Hepatocyte (in vitro differentiated cells): ENCODE measurements at places on chromosomes 1 and 21. TPM values are rescaled to one million over a fixed set of nuclear protein-coding genes. Genes with fewer than 3 reads are reported as not detected.

DNA sequence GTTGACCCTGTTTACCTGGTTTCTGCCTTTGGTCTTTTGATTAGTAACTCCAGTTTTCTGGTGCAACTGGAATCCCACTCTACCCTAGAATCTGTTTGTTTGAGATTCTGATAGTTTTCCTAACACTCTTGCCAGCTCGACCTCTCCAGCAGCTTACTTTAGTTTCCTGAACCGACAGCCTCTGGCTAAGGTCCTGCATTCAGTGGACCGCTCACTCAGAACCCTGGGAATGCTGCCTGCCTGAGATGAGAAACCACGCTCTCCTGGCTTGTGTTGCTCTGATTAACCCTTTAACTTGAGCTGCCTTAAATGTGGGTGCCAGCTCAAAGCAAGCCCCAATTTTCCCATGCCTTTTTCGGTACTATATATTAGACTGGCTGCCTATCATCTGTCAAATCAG is 45.3 kb upstream of the SIPA1L2 start:
- H3K27ac ChIP-seq: no peak overlapping the region
- no peak for DNase-seq
- no peaks in the 10 kb centered on the region for H3K27me3 ChIP-seq
- H3K4me1 ChIP-seq: peaks cover 7% of the 10 kb centered on the region
- no peak overlapping the region for H3K4me3 ChIP-seq
- no peaks in the 10 kb centered on the region for H3K36me3 ChIP-seq

DNA sequence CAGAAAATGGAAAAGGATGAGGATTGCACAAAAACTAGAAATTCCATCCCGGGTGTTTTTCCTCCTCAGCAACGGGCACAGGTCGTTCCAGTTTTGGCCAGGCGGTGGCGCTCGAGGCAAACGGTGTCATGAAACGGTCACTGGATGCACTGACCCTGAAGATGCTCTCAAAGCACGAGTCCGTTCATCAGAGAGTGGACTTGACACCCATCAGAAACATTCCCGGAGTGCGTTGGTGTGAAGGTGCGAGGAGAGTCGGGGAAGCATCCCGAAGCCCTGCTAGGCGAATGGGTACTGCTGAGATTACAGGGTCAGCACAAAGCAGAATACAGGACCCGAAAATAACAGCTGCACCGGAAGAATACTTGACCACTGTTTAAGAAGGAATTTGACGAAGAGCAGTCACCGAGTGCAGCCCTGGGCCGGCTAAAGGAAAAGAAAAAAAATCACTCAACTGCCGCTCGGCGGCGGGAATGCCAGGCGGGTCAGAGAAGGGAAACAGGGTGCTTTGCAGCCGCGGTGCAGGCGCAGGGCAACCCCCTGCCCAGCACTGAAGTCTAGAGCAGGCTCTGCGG is 71.7 kb upstream of the ETS2 start:
- peak overlapping the region; percentile 15 for H3K4me3 ChIP-seq
- peak overlapping the region; percentile 75 for H3K27ac ChIP-seq
- H3K27me3 ChIP-seq: no peaks in the 10 kb centered on the region
- DNase-seq: peak; percentile 91
- peaks cover 12% of the 10 kb centered on the region for H3K4me1 ChIP-seq

DNA sequence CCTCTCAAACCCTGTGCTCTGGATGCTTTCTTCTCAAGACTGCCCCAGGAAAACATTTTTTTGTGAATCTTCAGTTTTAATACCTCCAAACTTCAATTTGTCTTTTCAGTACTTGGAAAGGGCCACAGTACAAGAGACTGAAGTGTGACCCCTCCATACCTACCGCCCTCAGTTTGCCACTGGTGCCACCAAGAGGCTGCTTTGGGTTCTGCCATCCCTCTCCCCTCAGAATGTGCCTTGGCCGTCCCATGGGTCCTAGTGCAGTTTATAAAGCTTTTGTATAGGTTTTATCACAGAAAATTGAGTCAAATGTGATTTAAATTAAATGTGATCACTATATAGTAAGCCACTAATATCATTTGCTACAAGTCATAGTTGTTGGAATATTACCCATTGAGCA is 60.8 kb upstream of the PGD start:
- H3K36me3 ChIP-seq: no peaks in the 10 kb centered on the region
- no peak overlapping the region for H3K27ac ChIP-seq
- no peak overlapping the region for H3K4me3 ChIP-seq
- H3K4me1 ChIP-seq: no peaks in the 10 kb centered on the region
- H3K27me3 ChIP-seq: no peaks in the 10 kb centered on the region
- peak; percentile 62 for DNase-seq

DNA sequence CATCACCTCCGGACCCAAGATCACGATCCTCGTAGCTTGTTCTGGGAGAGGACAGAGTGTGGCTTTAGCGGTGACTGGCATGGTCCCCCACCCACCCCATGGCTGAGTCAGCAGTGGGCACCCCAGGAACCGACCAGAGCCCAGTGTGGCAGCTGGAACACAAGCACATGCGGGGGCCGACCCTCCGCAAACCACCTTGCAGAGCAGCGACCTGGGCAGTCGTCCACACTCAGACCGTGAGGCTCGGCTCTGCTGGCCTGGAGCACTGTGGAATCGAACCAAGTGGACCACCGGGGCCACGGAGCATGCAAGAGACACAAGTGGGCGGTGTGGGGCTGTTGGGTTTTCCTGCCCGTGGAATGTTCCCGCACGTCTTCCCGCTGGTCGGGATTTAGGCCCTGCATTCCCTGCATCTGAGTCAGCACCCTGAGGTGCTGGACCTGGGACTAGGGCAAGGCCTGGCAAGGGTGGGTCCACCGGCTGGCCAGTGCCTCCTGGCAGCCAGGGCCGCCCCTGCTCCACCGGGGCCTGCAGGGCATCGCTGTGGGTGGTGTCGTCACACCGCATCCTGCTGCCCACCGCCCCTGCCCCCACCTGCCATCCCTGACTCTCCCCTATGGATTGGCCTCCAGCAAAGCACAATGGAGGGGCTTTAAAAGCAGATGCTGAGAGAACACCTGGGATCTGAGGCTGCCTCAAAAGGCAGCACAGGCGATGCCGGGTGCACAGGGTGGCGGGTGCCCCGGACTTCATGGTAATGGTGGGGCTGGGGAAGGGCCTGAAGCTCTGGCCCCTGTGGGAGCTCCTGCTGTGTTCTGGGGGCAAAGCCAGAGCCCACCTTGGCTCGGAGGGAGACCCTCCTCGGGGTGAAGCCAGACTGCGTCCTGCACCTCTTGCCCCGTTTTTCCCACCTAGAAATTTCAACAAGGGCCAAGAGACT is 18.5 kb downstream of the MORN1 start:
- no peaks in the 10 kb centered on the region for H3K36me3 ChIP-seq
- H3K27ac ChIP-seq: no peak overlapping the region
- no peaks in the 10 kb centered on the region for H3K4me1 ChIP-seq
- no peak for DNase-seq

GRCh38 chr1:32886004-32886827 is at the start of gene HPCA:
TSS of gene HPCA (plus strand) at chr1:32886491. CDS start at chr1:32888899, 2,408 bp downstream.
- peak; percentile 92 for DNase-seq
- H3K4me1 ChIP-seq: no peaks in the 10 kb centered on the region
- H3K27me3 ChIP-seq: peaks cover 43% of the 10 kb centered on the region
- H3K27ac ChIP-seq: no peak within 1 kb of the TSS
- H3K36me3 ChIP-seq: no peaks in the 10 kb centered on the region
- H3K4me3 ChIP-seq: no peak within 1 kb of the TSS

- H3K4me3 ChIP-seq: no peak overlapping the region
- no peak for DNase-seq
- no peaks in the 10 kb centered on the region for H3K27me3 ChIP-seq
- H3K4me1 ChIP-seq: peaks cover 32% of the 10 kb centered on the region
- H3K36me3 ChIP-seq: no peaks in the 10 kb centered on the region
- no peak overlapping the region for H3K27ac ChIP-seq
Observed at GRCh38 chr1:156696755-156697154, 8.6 kb downstream of the CRABP2 start.

GRCh38 chr1:45479039-45479748 is 11.8 kb downstream of the TESK2 start:
- DNase-seq: no peak
- H3K27me3 ChIP-seq: no peaks in the 10 kb centered on the region
- H3K4me3 ChIP-seq: no peak overlapping the region
- no peaks in the 10 kb centered on the region for H3K36me3 ChIP-seq

GRCh38 chr1:6184083-6184783 is 4.1 kb upstream of the CHD5 start:
- H3K27ac ChIP-seq: no peak overlapping the region
- H3K36me3 ChIP-seq: no peaks in the 10 kb centered on the region
- no peak for DNase-seq
- peaks cover 19% of the 10 kb centered on the region for H3K27me3 ChIP-seq
- H3K4me3 ChIP-seq: no peak overlapping the region

- H3K4me1 ChIP-seq: no peaks in the 10 kb centered on the region
- DNase-seq: no peak
- H3K4me3 ChIP-seq: no peak overlapping the region
- H3K27ac ChIP-seq: no peak overlapping the region
- H3K36me3 ChIP-seq: no peaks in the 10 kb centered on the region
Observed at GRCh38 chr1:37108596-37109188, 74.4 kb upstream of the GRIK3 start.

DNA sequence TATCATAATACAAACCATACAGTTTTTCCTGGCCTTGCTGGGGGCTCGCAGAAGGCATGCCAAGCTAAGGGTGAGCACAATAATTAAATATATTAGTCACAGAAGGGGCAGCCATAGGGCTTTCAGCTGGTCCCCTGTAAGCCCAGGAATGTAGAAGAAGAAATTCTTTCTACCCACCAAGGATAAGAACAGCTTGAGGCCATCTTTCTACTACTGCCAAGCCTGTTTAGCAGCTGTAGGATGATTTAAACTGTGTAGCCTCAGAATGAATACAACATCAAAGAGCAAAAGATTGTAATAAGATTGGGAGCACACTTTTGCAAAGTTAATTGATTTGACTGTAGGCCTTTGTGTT is 171.5 kb downstream of the LRRC7 start:
- peaks cover 19% of the 10 kb centered on the region for H3K4me1 ChIP-seq
- DNase-seq: no peak
- H3K36me3 ChIP-seq: no peaks in the 10 kb centered on the region
- H3K4me3 ChIP-seq: no peak overlapping the region
- H3K27me3 ChIP-seq: no peaks in the 10 kb centered on the region
- no peak overlapping the region for H3K27ac ChIP-seq

- H3K27ac ChIP-seq: peak overlapping the region; percentile 83
- no peaks in the 10 kb centered on the region for H3K36me3 ChIP-seq
- no peak overlapping the region for H3K4me3 ChIP-seq
- DNase-seq: no peak
- H3K4me1 ChIP-seq: peaks cover 38% of the 10 kb centered on the region
Observed at GRCh38 chr1:203592730-203593129, 33.9 kb upstream of the ATP2B4 start.

DNA sequence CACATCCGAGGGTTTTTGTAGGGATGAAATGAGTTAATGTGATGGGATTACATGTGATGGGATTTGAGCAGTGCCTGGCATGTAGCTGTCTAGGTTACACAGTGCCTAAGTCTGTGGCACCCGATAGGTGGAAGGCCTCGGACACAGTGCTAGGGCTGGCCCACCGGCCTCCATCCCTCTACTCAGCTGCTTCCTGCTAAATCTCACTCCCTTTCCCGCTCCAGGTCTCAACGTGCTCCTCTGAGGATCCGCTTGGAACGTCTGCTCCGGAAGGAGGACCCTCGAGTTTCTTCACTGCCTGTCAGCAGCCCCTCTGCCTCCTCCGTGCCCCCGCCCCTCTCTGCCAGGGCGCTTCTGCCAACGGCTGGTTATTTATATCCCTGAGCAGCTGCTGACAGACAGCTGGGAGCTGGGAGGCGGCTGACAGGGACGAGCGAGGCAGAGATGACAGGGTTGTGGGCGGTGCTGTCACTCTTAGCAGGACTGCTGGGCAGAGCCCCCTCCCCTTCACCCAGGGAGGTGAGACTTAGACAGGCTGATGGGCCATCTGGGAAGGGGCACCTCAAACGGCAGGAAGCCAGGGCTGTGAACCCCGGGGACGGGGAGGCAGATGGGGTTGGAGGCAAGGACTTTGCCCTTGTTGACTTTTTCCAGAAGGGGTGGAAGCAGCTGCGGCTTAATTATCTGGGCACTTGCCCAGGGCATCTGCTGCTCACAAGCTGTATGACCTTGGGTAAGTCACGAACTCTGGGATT is 26.6 kb upstream of the LRRN2 start:
- H3K36me3 ChIP-seq: no peaks in the 10 kb centered on the region
- peaks cover 34% of the 10 kb centered on the region for H3K4me1 ChIP-seq
- peaks cover 21% of the 10 kb centered on the region for H3K27me3 ChIP-seq
- H3K4me3 ChIP-seq: no peak overlapping the region

DNA sequence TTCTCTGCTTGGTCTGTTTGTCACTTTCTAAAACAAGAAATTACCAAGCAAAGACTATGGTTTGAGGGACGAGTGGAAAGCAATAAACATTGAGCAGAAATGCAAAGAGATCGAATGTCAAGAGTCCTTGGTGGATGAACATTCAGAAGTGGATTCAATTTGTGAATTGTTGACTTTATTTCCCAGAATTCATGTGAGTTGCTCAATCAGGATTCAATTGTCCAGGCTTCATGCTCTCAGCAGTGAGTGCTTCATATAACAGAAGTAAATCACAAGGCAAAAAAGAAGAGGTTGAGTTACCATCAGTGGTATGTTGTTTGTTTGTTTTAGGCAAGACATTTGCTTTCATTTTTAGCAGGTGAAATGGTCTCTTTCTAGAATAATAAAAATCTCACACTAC is 31.9 kb downstream of the NGF start:
- peaks cover 8% of the 10 kb centered on the region for H3K4me1 ChIP-seq
- no peaks in the 10 kb centered on the region for H3K36me3 ChIP-seq

GRCh38 chr1:72366466-72366865 is 84.1 kb upstream of the NEGR1 start:
- no peaks in the 10 kb centered on the region for H3K27me3 ChIP-seq
- no peak overlapping the region for H3K4me3 ChIP-seq
- H3K36me3 ChIP-seq: no peaks in the 10 kb centered on the region
- DNase-seq: peak; percentile 10
- H3K27ac ChIP-seq: no peak overlapping the region

GRCh38 chr21:36803051-36803645 is 104.2 kb downstream of the SIM2 start:
- H3K27ac ChIP-seq: no peak overlapping the region
- no peak for DNase-seq
- no peaks in the 10 kb centered on the region for H3K36me3 ChIP-seq
- H3K4me3 ChIP-seq: no peak overlapping the region
- no peaks in the 10 kb centered on the region for H3K4me1 ChIP-seq

GRCh38 chr1:5983361-5984103 is 8.7 kb downstream of the NPHP4 start:
- H3K27ac ChIP-seq: no peak overlapping the region
- H3K4me1 ChIP-seq: no peaks in the 10 kb centered on the region
- H3K36me3 ChIP-seq: no peaks in the 10 kb centered on the region

GRCh38 chr1:76381450-76382097 is 307.0 kb downstream of the ST6GALNAC3 start:
- H3K27ac ChIP-seq: no peak overlapping the region
- H3K27me3 ChIP-seq: no peaks in the 10 kb centered on the region
- H3K36me3 ChIP-seq: no peaks in the 10 kb centered on the region

GRCh38 chr1:244231572-244232315 is 180.7 kb downstream of the ZBTB18 start:
- H3K27ac ChIP-seq: no peak overlapping the region
- no peak overlapping the region for H3K4me3 ChIP-seq
- DNase-seq: no peak
- H3K4me1 ChIP-seq: no peaks in the 10 kb centered on the region
- no peaks in the 10 kb centered on the region for H3K27me3 ChIP-seq

- H3K27ac ChIP-seq: no peak overlapping the region
- no peaks in the 10 kb centered on the region for H3K36me3 ChIP-seq
- DNase-seq: no peak
- H3K27me3 ChIP-seq: no peaks in the 10 kb centered on the region
- no peak overlapping the region for H3K4me3 ChIP-seq
- no peaks in the 10 kb centered on the region for H3K4me1 ChIP-seq
Observed at GRCh38 chr1:77742011-77742555, 17.6 kb downstream of the USP33 start.

Gene FOXE3
- not detected in 2 replicates for total RNA-seq

Gene IFNLR1
- total RNA-seq: 5.8 and 6.4 TPM in 2 replicates

Gene SPATA21
- total RNA-seq: 0.30 TPM in 1 of 2 replicates, not detected in the other

Gene CAMK2N1
- 38.5 and 41.7 TPM in 2 replicates for total RNA-seq

Gene CRNN
- total RNA-seq: not detected in 2 replicates

Gene MIXL1
- 0.07 TPM in 1 of 2 replicates, not detected in the other for total RNA-seq

Gene MRPS15
- total RNA-seq: 63.2 and 77.4 TPM in 2 replicates

Gene GJA9
- total RNA-seq: not detected in 2 replicates
